Stimulated activated CD8-positive, alpha-beta memory T cell treated with anti-CD3 and anti-CD28 coated beads, Interleukin-7, amount 100 ng/mL, for 1 hour (primary cell): ENCODE measurements at places on chromosomes 11 and 22.

- DNase-seq, result no peak
Measured at GRCh38 chr22:25869771-25870170, 127.8 kb downstream of the MYO18B start.

GRCh38 chr11:104678408-104678807, 219.9 kb downstream of the CASP12 start:
- no peak for DNase-seq

GRCh38 chr22:41576877-41577276, 12.8 kb downstream of the PMM1 start:
- DNase-seq, result no peak

DNA sequence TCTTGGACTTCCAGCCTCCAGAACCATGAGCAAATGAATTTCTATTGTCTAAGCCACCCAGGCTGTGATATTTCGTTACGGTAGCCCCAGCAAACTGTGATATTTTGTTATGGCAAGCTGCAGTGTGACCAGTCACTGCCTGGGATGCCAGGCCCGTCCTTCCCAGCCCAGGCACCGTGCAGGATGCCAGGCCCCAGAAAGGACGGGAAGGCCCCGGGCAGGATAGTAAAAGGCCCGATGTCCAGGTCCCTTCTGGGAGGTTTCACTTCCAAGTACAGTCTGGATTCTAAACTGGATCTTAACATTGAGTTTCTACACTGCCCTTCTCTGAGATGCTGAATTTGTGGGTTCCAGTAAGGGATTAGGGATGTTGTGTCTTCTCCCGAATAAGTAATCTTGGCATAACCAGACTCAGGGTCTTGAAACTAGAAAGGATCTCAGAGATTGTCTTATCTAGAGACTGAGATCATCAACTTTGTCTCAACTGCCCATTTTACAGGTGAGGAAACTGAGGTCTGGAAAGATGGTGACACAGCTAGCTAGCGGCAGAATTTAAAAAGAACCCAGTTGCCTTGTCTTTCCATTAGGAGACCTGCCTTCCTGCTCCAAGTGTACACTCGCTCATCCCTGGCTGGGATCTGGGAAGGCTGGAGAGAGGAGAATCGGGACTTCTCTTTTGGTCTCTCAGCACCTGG, 19.9 kb downstream of the RPUSD4 start:
- DNase-seq, result no peak

DNA sequence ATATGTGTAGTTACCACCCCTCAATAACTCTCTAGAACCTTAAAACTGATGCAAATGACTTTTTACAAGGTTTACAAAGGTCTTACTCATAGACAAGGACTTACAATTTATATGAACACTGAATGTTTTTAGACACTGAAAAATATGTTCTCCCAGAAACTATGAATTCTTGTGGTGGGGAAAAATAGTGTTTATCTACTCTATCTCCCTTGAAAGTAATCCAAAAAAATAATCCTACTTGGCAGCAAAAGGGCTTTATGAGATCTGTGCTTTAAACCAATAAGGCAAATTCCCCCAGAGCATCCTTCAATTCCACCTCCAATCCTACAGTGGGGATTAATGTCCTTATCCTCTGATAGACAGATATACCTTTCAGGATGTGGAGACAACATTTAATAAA, 1984.1 kb upstream of the RAG2 start:
- no peak for DNase-seq

DNA sequence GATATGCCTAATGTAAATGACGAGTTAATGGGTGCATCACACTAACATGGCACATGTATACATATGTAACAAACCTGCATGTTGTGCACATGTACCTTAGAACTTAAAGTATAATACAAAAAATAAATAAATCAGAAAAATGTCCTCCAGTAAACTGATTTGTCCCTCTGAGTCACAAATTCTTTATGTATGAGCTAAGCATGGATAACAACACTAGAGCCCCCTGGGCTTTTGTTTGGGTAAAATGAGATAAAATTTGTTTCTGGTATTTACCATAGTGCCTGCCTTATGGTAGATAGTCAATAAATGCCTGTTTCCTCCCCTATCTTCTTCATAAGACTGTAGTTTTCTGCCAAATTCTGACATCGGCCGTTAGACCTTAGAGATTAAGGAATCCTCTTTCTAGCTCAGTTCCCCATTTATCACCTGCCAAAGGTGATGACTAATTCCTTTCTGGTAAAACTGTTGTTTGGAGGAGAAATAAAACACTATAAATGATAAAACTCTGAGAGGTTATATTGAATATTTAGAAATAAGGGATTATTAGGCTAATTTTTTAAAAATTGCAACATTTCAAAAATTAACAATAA, 43.6 kb upstream of the LUZP2 start:
- DNase-seq, result no peak

DNA sequence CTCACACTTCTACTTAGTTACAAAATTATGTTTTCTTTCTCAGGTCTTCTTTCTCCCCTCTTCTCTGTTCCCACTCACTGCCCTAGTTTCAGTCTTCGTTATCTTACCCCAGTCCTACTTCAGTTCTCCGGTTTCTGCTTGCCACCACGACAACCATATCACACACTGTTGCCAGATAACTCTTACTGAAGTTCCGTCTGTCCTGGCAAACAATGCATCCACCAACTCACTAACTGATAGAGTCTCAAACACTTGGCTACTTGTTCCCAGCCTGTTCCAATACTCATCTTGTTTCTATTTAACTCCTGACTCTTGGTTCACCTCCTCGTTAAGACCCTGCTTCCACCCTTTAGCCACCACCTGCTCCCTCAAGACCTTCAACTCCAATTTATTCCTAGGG, 164.5 kb downstream of the STK33 start:
- no peak for DNase-seq

DNA sequence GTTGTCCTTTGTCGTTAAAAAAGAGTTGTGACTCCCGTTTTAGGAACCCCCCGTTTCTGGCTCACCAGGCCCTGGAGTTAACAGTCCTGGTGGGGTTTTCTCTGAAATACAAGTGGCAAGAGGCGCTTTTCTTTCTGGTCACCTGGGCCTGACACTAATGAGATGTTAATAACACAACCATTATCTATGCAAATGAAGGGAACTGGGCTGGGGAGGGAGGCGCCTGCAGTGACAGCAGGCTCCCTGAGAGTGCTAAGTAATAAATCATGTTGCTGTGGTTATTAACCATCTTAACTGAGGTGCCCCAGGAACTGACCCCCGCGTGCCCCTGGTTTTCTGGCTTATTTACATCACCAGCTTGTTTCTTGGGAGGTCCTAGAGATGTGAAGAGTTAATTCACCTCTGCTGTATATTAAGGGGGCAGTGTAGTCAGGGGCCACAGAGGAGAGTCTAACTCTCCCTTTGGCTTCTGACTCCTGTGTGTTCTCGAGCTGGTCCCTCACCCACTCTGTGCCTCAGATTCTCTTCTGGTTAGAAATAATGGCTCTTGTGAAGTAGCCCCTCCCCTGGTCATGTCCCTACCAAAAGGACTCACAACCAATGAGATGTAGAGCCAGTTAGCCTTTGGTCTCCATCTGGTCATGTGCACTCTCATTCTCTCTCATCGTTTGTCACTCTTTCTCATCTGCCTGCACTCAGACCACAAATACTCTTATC, 276.6 kb upstream of the CADM1 start:
- no peak for DNase-seq

DNA sequence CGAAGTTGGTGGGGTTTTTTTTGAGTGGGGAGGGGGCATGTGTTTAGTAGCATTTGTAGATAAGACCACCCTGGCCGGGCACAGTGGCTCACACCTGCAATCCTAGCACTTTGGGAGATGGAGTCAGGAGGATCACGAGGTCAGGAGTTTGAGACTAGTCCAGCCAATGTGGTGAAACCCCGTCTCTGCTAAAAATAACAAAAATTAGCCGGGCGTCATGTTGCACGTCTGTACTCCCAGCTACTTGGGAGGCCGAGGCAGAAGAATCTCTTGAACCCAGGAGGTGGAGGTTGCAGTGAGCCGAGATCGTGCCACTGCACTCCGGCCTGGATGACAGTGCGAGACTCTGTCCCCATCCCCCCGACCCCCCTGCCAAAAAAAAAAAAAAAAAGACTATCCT, 34.6 kb downstream of the CECR2 start:
- DNase-seq, result no peak

- no peak for DNase-seq
Measured at GRCh38 chr11:94658888-94659287, 91.7 kb downstream of the PIWIL4 start.

DNA sequence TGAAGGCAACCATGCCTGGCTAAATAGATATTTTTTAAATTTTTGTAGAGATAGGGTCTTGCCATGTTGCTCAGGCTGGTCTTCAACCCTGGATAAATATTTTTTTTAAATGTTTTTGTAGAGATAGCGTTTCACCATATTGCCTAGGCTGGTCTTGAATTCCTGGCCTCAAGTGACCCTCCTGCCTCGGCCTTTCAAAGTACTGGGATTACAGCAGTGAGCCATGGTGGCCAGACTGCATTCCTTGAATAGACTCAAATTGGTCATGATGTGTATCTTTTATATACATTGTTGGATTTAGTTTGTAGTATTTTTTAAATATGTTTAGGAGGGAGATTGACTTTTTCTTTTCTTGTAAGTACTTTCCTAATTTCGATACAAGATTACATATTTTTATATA, 325.7 kb upstream of the C11orf87 start:
- DNase-seq, result no peak

DNA sequence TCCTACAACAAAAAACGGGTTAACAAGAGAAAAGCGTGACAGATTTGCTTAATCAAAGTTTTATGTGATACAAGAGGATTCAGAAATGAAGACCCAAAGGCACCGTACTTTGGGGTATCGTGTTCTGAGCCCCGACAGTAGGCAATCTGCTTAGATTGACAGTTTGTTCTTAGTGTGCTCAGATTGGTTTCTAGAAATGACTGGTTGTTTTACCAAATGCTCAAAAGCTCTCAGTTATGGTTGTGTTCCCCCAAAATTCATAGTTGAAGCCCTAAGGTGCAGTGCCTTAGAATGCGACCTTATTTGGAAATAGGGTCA, 102.7 kb downstream of the RASSF10 start:
- DNase-seq, result no peak

GRCh38 chr11:11984563-11984962, 23.9 kb downstream of the DKK3 start:
- no peak for DNase-seq

GRCh38 chr22:44693756-44694155, 8.2 kb upstream of the PRR5 start:
- no peak for DNase-seq

- no peak for DNase-seq
Measured at GRCh38 chr22:37633089-37633624, 6.3 kb upstream of the SH3BP1 start.

DNA sequence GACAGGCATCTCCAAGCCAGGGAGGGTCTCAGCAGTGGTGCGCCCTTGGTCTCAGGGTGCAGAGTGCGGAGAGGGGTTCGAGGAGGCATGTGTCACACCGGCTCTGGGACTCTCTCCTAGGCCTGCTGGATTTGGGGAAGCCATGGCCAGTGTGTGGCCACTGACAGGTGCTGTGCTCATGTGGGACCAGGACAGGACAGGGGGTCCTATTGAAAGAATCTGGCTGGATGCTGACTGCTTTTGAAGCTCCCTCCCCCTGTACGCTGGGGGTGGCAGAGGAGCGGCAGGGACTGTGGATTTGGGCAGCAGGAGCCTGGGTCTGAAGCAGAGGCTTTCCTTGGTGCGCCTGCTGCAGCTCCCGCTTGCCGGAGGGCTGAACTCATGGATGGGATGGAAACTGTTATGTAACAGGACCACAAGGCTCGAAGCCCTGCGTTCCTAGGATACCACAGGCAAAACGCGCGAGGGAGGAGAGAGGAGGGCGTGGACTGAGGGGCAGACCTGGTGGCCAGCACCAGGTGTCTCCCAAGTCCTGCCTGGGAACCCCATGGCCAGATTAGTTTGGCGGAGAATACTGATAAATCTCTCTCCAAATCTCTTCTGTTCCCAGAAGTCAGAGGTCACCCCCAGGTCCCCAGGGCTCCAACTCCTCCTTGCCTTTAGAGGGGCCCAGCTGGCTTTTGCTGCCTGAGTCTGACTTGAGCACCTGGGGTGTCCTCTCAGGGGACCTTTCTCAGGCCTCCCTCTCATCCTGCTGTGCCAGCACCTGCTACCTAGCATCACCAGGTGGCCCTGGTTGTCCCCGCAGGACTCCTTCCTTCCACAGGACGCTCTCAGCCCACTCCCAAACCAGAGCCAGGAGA, 13.8 kb upstream of the TEF start:
- DNase-seq, result no peak

- DNase-seq, result no peak
Measured at GRCh38 chr11:13303668-13304649, 26.4 kb downstream of the BMAL1 start.

DNA sequence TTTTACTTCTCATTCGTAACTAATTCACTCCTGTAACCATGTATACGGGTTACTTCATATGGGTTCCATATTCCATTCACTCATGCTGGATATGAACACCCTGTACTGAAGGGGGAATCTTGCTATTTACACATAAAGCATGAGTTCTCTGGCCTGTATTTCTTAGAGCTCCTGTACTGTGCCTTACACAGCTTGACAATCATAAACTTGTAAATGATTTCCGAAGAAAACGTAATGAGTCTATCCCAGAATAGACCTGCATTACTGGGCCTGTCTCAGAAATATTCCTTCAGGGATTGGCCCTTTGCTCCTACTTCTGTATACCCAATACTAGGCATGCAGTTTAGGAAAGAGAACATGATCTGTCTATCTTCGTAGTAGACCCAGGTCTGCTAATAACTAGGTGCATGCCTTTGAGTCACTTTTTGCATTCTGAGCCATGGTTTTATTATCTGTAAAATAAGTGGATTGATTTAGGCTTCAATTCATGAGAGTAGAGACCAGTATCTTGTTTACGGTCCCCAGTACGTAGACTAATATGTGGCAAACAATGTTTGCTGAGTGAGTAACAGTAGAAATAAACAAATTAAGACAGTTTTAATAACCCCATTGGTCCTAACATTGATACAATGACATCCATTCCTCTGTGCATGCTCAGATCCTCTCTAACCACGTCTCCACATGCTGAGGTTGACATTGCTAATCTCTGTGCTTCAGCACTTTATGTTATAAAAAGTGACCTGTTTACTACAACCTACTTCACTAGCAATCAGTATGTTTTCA, 1.2 kb downstream of the CCDC34 start:
- no peak for DNase-seq

DNA sequence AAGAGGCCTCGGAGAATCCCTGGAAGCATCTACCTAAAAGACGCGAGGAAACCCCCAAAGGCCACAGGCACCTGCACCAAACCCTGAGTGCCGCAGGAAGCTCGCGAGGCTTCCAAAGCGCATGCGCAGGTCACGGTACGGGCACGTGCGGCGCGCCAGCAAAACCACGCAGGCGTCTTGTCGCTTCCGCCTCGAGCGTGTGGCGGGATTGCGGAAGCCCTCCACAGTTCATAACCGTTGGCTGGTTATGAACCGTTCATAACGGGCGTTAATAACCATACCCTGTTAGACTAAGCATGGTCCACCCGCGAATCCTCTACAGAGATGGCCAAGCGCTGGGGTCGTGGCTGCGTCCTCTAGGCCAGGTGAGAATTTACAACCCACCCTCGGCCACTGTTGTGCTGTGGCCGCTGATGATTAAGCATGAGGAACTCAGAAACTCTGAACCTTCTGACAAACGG, 46.4 kb downstream of the MORC2 start:
- DNase-seq, result peak; percentile 67

GRCh38 chr11:59667812-59668187, 1.0 kb downstream of the PATL1 start:
- DNase-seq, result no peak
